Vagina (tissue), 2 donors: ENCODE measurements at places on chromosomes 16 and 17.

DNA sequence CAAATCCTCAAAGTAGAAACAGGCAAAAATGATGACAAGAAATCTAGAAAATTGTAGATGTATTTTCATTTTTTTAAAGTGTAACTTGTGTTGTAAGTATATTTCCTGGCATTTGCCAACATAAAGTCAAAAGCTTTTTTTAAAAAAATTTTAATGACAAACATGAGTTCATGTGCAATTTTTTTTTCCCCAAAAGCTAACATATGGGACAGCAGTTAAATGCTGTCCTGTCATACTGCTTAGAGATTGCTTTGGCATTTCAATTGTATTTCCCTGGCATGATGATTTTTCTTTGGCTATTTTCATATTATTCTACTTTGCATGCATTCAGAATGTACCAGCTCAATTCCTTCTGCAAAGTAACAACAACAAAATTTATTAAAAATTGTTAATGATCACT, 24.5 kb upstream of the CPPED1 start:
- DNase-seq: no peak

GRCh38 chr16:70162041-70162451, 11.5 kb upstream of the CLEC18C start:
- DNase-seq: no peak

DNA sequence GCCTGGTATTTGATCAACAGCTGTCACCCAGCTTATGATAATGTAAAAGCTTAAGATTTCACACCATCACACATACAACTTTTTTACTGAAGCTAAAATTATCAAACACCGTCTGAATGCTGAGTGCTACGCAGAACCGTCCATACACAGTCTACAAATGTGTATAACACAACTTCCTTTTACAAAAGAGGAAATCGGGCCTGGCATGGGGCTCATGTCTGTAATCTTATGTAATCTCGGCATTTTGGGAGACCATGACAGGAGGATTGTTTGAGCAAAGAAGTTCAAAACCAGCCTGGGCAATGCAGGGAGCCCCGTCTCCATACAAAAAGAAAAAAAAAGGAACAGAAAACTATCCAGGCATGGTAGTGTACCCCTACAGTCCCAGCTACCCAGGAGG, 19.6 kb upstream of the QRICH2 start:
- no peak for DNase-seq

- no peak for DNase-seq
These were observed 1.6 kb downstream of the UNC119 start for GRCh38 chr17:28550858-28551257.

GRCh38 chr17:11391134-11391533, 150.1 kb downstream of the SHISA6 start:
- DNase-seq: no peak

DNA sequence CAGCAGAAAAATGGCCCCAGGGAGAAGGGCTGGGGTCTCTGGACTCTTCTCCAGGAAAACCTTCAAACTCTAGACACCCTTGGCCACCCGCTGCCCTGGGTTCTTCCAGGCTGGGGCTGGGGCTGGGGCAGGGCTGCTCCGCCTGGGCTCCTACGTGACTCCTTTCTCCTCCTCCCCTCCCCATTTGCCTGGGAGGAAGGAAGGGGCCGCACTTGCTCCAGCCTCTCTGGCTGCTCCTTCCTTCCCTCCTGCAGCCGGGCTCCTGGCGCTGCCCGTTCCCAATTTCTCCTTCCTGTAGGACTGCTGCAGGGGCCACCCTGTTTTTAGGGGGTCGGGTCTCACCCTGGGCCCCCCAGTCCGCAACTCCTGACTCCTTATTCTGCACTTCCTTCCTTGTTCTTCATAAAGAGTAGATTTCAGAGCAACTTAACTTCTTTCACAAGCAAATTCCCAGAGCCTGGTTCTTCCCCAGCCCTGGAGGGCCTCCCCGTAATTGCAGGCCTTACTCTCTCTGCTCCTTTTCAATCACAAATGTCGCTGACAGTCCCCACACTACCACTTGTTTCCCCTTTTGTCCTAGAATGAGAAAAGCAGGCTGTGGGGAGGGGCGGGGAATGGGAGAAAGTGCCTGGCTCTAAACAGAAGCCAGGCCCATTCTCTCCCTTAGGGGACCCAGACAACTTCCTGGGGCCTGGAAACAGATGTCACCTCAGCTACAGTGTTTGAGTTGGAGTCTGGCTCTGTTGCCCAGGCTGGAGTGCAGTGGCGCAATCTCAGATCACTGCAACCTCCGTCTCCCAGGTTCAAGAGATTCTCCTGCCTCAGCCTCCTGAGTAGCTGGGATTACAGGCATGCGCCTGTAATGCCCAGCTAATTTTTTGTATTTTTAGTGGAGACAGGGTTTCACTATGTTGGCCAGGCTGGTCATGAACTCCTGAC, 137.8 kb downstream of the ENGASE start:
- DNase-seq: no peak

- no peak for DNase-seq
These were observed 39.3 kb downstream of the SMPD3 start for GRCh38 chr16:68408967-68409366.

DNA sequence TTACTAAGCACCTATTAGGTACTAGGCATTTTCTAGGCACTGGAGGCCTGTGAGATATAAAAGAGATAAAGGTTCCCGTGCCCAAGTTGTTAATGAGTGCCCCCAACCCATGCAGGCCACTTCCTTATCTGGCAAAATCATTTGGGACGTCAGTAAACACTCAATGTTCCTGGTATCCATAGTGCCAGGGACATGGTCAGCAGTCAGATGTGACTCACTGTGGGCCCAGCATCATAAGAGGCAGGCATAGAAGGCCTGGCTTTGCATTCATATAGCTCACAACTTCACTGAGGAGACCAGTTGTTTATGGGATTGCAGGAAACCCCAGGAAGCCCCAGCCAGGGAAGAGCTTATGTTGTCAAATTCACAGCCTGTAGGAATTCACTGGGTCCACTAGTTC, 81.1 kb downstream of the MRC2 start:
- DNase-seq: no peak

DNA sequence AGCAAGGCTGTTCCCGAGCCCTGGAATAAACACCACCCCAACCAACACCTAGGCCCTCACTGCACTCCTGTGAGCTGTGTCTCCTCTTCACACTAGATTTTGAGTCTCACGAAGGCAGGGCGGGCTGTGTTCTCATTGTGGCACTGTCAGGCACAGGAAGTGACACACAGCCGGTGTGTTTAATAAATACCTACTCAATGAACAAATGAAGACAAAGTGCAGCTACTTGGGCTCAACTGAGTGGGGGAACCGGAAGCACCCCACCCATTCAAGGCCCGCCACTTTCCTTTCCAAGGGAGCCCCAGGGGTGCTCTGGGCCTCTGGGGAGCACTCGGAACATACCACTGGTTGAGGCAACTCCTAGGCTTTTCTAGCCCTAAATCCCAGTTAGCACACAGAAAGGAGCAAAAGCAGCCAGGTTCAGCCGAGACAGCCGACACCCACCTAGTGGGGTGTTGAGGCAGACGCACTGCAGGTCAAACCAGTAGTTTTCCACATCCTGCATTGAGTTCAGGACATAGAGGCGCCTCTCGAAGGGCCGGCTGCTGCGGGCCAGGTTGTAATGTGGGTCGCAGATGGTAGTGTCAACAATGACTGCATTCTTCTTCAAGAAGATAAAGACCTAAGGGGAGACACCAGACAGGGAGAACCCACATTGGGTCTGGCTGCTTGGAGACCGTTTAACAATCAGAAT, 57.7 kb downstream of the GTF3C1 start:
- DNase-seq: no peak

DNA sequence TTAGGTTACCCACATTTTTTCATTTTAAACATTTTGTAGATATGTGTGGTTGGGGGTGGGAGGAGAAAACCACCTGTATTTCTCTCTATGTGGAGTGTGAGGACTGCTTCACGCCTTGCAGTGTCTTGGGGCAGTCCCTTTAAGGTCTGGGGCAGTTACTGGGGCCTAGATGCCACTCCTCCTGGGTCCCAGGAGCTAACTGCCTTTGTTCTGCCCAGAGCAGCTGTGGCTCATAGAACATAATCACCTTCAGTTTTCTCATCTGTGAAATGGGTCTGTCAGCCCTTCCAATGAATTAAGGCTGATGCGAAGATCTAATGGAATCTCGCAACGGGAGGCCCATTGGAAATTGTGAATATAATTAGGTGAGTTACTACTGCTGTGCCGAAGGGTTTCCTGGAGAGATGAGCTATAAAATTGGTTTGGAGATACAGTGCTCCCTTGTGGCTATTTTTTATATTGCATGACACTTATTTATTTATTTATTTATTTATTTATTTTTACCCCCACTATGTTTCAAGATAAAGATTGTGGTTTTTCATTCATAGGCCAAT, 22.9 kb downstream of the DHRS7C start:
- DNase-seq: no peak

DNA sequence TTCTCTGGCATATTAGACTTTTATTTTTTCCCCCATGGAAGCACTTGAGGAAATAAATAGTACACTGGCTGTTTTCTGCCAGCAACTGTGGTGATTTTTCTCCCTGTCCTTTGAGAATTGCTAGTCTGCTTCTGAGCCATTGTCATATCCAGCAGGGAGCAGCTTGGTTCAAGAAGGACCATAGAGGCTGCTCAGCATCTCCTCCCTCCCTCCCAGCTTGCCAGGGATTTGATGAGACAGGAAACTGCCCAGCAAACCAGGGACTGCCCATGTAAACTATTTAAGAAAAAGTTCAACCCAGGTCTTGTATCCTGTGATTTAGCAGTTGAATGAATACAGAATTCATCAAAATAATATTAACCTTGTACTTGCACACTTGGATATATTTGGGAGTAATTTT, 39.5 kb downstream of the CYB5B start:
- DNase-seq: no peak

DNA sequence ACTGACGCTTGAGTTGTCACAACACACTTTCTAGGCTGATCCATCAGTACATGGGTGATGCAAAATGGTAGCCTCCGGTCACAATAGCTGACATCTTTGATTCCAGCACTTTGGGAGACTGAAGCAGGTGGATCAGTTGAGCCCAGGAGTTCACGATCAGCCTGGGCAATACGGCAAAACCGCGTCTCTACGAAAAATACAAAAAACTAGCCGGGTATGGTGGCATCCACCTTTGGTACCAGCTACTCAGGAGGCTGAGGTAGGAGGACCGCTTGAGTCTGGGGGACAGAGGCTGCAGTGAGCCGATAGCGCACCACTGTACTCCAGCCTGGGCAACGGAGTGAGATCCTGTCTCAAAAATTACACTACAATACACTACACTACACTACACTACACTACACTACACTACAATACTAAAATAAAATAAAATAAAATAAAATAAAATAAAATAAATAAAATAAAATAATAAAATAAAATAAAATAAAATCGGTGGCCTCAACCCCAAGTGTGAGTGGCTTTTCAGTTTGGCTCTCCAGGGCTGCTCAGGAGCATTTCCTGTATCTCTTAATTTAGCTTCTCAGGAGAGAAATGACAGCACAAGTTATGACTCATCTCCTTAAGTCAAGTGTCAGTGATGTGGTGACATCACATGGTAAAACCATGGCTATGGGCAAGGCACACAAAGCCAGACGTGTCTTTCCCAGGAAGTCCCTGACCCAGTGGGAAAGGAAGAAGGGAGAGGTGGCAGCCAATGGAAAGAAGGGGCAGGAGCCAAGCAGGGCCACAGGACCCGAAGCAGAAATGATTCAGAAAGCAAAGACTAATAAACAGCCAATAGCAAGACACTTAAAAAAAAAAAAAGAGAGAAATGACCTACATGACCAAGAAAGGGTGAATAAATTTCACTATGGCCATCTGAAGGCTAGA, 75.3 kb upstream of the TBC1D3K start:
- no peak for DNase-seq

- no peak for DNase-seq
These were observed 25.0 kb downstream of the MPRIP start for GRCh38 chr17:17067257-17067656.

DNA sequence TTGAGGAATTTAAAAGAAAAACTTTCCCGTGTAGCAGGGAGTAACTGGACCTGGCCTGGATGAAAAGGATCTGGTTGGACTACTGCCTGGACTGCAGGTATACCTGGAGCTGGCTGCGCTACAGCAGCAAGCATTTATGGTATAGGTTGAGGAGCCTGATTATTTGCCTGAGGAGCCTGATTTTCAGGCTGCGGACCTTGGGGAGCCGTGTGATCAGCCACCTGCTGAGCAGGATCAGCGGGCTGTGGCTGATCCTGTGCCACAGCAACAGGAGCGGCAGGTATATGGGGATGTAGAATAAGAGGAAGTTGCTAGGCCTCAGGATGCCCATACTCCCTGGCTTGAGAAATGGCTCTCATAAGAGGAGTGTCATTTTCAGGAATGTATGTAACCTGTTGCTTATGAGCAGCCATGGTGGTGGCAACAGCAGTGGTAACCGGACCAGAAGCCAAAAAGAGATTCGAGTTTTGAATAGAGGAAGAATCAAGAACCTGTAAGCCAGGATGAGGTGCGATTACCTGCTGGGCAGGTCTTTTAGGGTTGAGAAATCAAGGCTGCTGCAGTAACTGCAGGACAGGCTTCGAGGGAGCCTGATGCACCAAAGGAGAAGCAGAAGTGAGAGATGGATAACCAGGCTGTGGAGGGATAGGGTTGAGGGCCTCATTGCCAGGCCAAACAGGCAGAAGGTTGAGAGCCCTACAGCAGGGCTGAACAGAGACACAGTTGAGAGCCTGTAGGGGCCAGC, 60.9 kb upstream of the ARL4D start:
- DNase-seq: no peak

DNA sequence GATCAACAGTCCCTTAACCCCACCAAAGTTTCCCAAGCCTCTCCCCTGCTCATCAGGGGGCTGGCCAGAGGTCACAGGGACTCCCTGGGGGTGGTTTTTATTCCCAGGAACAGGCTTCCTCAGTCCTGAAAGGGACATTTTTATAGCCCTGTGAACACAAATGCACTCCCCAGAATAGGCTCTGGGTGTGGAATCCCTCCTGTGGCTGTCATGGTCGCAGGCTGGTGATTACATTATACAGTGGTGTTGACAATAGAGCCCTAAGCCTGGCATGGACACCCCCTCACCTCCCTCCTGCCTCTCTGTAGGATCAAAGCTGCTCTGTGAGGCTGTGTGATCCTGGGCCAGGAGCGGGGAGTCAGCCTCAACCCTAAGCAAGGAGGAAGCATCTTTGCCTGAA, 1.4 kb upstream of the CA4 start:
- DNase-seq: no peak

GRCh38 chr16:56600398-56600999, 7.9 kb upstream of the MT2A start:
- DNase-seq: no peak

GRCh38 chr16:48381201-48381600, 4.0 kb downstream of the SIAH1 start:
- no peak for DNase-seq

- DNase-seq: no peak
These were observed 1.8 kb downstream of the CDC42EP4 start for GRCh38 chr17:73309727-73310596.

- no peak for DNase-seq
These were observed 24.1 kb downstream of the C16orf96 start for GRCh38 chr16:4580250-4580649.

DNA sequence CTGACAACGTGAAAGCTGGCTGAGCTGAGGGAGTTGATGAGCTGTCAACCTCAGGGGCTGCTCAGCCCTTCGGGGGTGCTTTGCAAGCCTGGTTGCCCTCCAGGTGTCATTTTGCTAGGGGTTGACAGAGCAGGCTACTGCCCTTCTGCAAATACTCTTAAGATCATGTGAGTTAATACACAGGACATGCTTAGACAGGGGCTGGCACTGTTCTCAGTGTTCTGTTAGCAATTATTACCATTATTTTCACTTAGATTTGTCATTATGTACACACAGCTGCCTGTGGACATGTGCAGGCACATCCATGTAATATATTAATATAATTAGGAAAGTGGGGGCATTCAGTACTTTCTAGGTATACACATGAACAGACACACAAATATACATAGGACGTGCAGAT, 554.3 kb upstream of the HSBP1 start:
- DNase-seq: no peak
